Stimulated activated CD8-positive, alpha-beta memory T cell treated with anti-CD3 and anti-CD28 coated beads, Interleukin-4, amount 100 ng/mL, for 24 hours (primary cell): ENCODE measurements at places on chromosomes 2 and 18.

DNA sequence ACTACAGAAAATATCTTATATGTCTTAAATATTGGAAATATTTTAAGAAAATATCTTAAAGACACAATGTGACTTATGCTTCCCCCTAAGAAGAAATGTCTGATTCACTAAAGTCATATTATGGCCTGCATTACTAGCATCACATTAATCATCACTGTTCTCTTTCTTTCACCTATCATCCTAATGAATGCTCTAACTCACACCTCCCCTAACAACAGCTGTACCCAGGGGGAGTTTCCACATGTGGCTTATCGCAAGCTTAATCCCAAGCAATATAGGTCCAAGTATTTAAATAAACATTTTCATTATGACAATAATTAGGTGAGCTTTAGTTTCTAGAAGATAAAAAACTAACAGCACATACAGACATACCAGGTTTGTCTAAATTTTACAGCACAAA is 39.6 kb downstream of the REV1 start:
- no peak for DNase-seq

GRCh38 chr18:220708-221107 is 47.1 kb downstream of the THOC1 start:
- DNase-seq: no peak

GRCh38 chr2:133362061-133362476 is 206.2 kb downstream of the NCKAP5 start:
- no peak for DNase-seq

- no peak for DNase-seq
Observed at GRCh38 chr2:160499865-160500264, 6.3 kb upstream of the RBMS1 start.

DNA sequence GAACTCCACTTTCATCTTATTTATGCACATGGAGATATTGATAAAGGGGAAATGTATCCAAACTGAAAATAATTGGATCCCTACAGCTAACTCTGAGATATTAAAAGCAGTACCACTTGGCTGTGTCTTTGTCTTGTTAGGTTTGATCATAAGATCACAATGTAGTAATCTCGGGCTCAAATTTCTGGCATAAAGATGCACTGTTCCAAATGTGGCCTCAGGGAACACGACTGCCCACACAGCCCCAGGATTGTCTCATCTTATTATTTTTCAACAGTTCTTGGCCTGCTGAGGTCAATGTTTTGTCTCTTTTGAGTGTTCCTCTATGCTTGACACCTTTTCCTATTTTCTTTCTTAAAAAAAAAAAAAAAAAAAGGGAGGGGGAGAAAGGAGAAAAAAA is 114.1 kb downstream of the GBX2 start:
- DNase-seq: no peak
